Lower lobe of right lung (tissue), 2 donors: ENCODE measurements at places on chromosomes 3 and 15. TPM values are rescaled to one million over a fixed set of nuclear protein-coding genes. Genes with fewer than 3 reads are reported as not detected.

DNA sequence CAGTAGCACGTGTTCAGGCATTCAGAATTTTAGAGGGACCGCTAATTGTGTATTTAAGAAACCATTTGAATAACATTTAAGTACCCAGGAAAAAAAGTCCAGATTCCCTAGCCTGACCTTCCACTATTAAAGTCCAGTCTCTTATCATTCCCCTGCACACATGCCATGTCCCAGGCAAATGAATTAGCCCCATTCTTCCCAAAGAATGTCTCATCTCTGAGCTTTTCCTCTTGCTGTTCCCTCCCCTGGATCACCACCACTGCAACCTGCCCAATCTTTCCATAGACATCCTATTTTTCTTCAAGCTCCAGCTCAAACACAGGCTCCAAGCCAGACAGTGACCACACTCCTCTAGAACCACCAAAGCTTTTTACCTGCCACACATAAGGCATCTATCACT, 25.9 kb downstream of the PLD1 start:
- no peak for DNase-seq

DNA sequence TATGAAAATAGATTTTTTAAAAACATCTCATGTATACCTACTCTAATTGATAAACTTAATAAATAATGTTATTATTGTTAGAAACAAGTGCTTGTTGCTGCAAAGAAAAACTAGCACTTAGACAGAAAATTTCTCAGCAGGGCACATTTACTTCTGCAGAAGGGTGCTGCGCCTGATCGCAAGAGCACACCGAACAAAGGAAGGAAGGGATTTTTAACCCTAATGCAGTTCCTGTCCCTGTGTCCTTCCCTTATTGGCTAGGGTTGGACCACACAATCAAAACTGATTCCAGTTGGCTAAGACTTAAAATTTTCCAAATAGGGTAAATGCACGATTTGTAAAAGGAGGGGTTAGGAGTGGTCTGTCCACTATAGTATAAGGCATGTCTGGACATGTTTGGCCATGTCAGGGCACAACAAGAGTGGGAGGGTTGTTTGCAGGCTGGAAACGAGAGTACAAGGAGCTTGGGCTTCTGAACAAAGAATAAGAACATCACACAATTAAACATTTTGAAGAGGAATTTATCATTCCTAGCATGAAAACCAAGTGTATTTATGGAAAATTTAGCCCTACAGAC, 4.7 kb downstream of the DTWD1 start:
- DNase-seq, result no peak

TP63 gene
- total RNA-seq, result 2.1 TPM

ZNF770 gene
- total RNA-seq, result 29.7 TPM

HDC gene
- total RNA-seq, result 4.8 TPM

DNA sequence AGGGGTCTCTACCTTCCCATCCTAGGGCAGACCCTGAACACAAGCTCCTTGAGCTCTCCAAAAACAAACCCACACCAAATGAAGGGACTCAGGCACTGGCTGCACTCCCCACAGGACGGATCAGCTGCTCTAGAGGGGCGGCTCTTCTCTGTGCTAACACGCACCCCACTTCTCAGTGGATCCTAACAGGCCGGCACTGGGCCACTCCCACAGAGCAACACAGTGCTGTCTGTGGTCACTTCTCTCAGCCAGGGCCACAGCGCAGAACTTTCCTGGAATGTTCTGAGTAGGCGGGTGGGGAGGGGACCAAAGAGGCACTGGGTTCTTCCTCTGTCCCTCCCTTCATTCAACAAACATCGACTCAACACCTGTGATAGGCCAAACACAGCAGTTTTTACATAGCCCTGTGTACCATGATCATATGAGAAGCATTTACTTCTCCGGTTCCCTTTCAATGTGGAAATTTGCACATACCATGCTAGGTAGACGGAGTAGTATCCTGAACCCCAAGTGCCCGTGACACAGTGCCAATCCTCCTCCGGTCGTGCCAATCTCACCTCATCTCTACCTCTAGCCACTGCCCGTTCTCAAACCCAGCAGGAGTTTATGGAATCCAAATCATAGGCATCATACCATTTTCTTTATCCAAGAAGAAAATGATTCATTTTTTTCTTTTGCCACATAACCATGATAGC, 98.1 kb downstream of the LRIG1 start:
- no peak for DNase-seq
